ENCODE measurements at places on chromosomes 5 and 9.
A peak's percentile ranks its signal among the peaks of the same experiment; 100 is the strongest.

DNA sequence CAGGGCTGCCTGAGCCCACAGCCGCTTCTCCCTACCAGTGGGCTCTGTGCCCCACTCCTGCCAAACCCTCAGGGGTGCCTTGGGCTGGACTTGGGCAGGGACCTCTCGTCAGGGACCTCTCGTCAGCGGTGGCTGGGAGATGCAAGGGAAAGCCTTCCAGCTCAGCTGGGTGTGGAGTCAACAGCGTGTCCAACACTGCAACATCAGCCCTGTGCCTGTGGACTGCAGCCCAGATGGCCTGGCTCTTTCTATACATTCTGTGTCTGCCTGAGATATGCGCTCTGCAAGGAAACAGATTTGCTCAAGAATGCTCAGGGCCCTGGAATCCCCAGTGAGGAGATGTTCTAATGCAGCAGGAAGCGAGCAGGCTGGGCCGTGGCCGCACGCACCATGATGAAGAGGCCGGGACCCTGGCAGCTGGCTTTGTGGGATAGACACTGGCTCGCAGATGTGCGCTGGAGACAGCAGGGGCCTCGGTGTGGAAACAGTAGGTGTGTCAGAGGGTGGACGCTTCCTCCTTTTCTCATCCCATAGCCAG is 85.0 kb upstream of the COL5A1 start:
- DNase-seq, result peak; percentile 84

- DNase-seq, result peak; percentile 77
Measured at GRCh38 chr5:88833371-88834130, 49.4 kb downstream of the MEF2C start.

- DNase-seq, result no peak
Measured at GRCh38 chr9:132042324-132042723, 37.3 kb downstream of the MED27 start.

DNA sequence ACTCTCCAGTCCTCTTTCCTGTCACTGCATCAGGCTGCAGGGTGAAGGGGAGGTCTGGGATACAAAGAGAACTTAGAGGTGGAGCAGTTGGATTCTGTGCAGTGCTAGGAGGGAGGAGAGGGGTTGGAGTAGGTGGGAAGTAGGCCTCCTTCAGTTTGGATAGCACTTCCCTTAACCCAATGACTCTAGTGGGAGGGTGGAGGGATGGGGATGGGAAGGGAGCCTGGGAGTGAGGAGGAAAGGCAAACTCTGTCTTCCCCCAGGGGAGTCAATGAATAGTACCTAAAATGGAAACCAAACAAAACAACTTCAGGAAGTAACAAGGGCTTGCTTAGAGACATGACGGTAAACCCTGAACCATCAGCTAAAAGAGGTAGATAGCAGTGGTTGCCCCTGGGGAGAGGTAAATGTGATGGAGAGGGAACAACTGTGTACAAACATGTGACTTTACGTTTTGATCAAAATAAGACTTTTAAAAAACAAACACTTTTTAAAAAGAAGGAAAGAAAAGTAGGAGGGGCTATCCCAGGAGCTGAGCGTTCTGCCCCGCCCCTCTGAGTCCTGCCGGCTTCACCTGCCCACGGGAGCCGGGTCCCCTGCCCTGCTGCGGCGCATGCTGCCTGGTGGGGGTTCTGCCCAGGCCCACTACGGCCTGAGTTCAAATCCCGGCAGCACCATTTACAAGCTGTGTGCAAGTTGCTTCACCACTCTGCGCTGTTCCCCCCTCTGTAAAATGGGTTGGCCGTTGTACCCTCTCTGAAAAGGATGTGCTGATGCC is 30.9 kb downstream of the GSN start:
- DNase-seq, result peak; percentile 82

GRCh38 chr9:89381308-89381609 is 63.0 kb downstream of the SECISBP2 start:
- no peak for DNase-seq

All from muscle of back (tissue), 13 donors.